ENCODE measurements at places on chromosomes 11 and 22.

DNA sequence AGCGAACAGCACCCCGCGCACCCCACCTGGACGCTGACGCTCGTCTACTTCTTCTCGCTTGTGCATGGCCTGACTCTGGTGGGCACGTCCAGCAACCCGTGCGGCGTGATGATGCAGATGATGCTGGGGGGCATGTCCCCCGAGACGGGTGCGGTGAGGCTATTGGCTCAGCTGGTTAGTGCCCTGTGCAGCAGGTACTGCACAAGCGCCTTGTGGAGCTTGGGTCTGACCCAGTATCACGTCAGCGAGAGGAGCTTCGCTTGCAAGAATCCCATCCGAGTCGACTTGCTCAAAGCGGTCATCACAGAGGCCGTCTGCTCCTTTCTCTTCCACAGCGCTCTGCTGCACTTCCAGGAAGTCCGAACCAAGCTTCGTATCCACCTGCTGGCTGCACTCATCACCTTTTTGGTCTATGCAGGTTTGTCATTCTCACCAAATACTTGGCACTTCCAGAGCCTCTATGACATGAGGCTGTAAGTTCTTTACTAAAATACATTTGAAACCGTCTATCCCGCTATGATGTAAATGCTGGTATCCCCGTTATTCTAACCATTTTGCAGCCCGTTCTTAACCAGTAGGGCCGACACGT lies 535 bp downstream of the AQP11 start:
- DNase-seq: peak; percentile 6

DNA sequence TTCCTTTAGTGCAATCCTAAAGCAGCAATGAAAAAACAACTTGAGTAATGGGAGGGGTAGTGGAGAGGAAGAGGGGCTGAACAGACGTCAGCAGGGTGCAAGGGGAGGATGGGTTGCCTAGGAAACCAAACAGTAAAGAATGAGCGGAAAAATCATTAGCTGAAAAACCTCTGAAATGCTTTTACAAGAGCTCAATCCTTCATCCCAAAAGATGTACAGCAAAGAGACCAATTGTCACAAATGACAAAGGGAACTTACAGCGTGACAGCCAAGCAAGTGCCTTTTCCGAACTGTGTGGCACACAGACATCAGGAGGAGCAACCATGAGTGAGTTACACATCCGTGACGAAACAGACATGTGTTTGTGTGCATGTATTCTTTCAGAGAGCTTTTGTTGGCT lies 104.6 kb downstream of the SIK3 start:
- DNase-seq: no peak

DNA sequence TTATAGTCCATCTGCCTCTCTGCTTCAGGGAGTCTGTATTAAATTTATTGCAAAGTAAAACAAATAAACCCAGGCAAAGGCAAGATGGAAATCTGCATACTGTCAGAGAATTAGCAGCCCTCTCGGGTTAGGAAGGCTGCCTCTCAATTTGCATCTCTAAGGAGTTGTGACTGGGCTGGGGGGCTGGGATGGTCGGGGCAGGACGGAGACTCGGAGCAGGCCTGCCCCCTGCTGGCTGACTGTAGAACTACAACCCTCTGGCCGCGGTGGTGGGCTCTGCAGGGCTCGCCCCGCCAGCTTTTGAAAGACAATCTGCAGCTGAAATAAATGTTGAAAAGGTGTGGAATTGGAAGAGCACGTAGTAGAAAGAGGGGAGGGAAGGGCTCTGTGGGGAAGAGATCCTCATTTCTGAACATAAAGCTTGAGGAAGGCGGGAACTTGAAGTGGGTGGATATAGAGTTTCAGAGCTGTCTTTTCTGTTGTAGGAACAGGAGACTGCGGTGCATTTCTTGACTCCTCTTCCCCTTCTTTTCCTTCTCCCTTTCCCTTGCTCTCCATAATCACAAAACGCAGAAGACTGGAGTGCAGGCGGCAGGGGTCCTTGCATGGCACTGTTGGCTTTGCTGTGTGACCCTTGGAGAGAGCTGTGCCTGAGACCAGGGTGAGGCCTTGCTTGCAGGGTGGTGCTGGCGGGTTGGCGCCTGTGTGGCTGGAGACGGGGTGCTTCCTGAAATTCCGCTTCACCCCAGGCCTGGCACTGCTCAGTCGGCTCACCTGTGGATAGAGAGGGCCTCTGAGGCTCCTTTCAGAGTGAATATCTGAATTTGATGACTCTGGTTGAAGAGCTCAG lies 22.6 kb upstream of the PKNOX2 start:
- peak; percentile 62 for DNase-seq

GRCh38 chr22:43880541-43880991 lies 11.2 kb downstream of the PNPLA5 start:
- no peak for DNase-seq

DNA sequence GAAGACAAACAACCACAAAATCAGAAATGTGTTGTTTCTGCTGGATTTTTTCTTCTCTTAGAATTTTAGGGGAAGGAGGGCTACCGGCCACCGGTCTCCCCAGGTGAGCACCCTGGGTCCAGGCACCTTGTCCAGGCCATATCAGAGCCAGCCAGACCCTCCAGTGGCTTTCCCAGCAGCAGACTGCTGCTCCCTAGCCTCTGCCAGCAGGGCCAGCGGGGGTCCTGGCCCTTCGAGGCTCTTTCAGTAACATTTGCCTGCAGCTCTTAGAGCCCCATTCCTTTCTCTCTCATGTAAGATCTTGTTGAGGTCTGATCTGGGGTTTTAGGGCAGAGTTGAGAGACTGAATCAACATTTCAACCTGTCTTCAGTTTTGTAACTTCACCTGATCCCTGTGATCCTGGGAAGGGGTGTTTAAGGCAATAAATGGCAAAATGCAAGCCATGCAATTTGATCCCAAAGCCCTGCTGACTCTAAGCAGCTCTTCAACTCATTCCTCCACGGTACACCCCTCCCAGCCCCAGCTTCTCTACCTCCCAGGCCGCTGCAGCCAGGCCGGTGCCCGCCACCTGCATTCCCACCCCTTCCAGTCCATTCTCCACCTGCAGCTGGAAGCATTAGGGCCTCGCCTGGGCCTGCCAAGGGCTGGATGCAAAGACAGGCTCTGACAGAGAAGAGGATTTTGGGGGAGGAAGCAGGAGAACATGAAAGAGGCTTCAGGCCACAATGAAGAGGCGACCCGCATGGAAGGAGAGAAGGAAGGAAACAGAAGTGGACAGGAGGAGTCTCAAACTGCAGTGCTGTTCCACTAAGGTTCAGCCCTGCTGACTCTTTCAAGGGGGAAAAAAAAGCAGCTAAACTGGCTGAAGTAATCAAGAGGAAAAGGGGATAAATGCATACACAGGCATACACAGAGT lies 113.0 kb upstream of the FGF3 start:
- no peak for DNase-seq

GRCh38 chr22:28799606-28800307 lies 612 bp downstream of the XBP1 start:
- DNase-seq: no peak

DNA sequence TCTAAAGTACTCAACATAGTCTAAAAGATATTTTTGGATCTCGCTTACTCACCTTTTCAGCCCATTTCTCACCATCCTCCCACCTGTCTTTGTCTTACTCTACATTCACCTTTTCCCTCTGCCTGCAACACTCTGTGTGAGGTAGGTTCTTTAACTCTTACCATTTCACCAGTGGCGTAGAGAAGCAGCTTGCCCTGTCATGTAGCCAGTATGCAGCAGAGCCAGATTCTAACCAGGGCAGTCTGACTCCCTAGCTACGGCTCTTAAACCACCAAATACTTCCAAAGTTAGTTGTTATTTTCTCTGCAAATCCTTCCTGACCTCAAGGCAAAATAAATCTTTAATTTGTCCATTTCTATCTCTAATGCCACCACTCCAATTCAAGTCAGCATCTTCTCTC lies 7.5 kb downstream of the ALG8 start:
- DNase-seq: no peak

GRCh38 chr11:116239247-116239646 lies 533.5 kb downstream of the BUD13 start:
- DNase-seq: no peak

- no peak for DNase-seq
Measured at GRCh38 chr11:66845876-66846212, 2.6 kb downstream of the RCE1 start.

DNA sequence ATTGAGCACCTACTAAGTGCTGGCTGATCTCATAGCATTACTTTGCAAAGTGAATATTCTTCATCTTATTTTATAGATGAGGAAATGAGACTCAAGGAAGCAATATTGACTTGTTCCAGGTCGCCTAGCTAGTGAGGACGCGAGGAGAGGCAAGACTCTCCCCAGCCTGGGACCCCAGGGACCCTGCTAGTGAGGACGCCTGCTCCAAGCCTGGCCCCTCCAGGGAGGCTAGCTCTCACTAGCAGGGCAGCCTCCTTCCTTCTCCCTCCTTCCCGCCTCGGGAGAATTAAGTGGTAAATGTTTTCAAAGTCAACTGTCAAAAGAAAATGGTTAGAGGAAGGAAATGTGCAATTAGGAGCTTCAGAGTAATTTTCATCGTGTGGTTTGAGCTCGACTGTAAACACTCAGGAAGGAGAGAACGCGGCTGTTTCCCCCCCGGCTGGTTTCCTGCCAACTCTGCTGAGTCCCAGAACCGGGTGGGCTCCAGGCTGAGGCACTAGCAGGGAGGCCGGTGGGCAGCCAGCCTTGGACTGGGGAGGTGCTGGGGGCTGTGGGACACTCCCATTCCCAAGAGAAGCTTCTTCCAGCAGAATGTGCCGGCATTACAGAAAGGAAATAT lies 17.9 kb downstream of the MYEOV start:
- no peak for DNase-seq

DNA sequence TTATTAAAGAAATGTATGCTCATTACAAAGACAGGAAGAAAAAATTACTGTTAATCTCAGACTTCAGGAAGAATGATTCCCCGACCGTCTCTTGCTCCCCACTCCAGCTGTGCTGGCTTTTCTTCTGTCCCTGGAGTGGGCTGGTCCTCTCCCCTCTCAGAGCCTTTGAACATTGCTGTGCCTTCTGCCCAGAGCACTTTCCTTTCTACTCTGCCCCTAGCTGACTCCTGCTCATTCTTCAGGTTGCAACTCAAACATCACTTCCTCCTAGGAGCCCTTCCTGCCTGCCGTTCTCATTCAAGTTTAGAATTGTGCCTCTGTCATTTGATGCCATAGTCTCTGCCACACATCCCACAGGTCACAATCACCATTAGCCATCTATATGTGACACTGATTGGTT lies 329.5 kb downstream of the MIAT start:
- no peak for DNase-seq

- DNase-seq: no peak
Measured at GRCh38 chr11:2470495-2470894, 25.7 kb downstream of the KCNQ1 start.

- DNase-seq: no peak
Measured at GRCh38 chr11:69889400-69890318, 70.4 kb upstream of the FGF3 start.

DNA sequence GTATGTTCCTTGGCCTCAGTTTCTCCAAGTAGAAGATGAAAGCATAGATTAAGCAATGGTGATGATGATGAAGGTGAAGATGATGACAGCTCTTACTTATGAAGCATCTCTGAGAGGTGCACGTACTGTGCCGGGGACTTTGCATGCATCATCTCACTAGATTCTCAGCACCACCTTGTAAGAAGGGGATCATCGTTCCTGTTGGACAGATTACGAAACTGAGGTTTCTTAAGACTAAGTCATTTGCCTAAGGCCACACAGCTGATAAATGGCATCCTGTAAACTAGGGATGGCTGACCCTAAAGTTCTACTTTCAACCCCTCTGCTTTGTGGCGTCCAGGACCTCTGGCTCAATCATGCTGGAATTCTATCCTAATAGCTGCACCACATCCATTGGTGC lies 8.7 kb downstream of the MS4A15 start:
- no peak for DNase-seq

DNA sequence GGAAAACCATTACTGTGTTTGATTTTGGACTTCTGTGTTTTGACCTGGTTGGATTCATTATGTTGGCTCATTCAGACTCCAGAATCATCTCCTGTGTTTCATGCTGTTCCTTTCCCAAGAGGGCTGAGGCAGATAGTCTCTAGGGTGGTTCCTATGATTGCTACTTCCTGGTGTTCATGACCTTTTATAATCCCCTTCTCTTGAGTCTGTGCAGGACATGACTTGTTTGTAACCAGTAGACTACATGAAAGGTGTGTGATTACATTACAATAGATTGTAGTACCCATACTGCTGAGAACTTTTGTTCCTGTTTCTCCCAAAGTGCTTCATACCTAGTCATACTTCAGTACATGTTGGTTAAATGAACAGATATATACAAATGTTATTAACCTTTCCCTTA lies 700.6 kb downstream of the METTL15 start:
- no peak for DNase-seq

GRCh38 chr22:23182309-23183060 lies 2.2 kb downstream of the BCR start:
- peak; percentile 42 for DNase-seq

- DNase-seq: no peak
Measured at GRCh38 chr11:115544422-115544948, 40.3 kb upstream of the CADM1 start.

GRCh38 chr11:117071344-117071787 lies 26.9 kb downstream of the SIK3 start:
- no peak for DNase-seq

DNA sequence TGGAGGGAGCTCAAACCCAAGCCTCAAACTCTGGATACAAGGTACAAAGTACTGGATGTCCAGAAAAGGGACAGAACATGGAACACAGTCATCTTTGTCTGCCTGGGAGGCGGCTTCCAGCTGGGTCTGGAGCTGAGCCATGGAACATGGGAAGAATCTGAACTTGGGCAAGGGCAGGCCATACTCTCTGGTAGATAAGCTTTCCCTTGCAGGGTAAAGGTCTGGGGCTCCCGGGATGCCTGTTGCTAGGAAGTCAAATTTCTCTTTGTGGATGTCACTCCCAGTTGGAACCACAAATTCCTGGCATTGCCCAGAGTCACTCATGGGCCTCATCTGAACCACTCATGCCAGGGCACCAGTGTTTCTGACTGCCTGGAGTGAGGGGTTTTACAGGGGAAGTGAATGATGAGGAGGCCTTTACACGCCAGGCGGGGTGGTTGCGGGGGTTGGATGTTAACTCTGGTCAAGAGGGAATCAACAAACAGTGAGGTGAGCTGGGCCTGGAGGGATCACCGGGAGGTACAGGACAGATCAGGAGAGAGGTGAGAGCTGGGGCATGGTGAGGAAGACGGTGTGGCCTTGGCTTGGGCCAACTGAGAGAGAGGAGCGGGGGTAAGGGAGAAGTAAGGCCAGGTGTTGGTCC lies 5.7 kb downstream of the FTH1 start:
- no peak for DNase-seq

GRCh38 chr22:43308060-43308830 lies 34.9 kb downstream of the SCUBE1 start:
- no peak for DNase-seq

GRCh38 chr11:5291207-5291838 lies 10.4 kb downstream of the OR51B4 start:
- no peak for DNase-seq

GRCh38 chr11:57727185-57727584 lies 14.1 kb upstream of the SELENOH start:
- DNase-seq: no peak

Data from activated gamma-delta T cell treated with Interleukin-2 at 50 U/mL for 16 hours (primary cell).